ENCODE measurements at places on chromosomes 3 and 15.

GRCh38 chr3:176351408-176351807 lies 845.9 kb downstream of the TBL1XR1 start:
- DNase-seq = peak; percentile 42

- no peak for DNase-seq
Measured at GRCh38 chr3:71872256-71872655, 87.3 kb upstream of the PROK2 start.

GRCh38 chr15:34717729-34718128 lies 37.1 kb downstream of the GJD2 start:
- DNase-seq = no peak

DNA sequence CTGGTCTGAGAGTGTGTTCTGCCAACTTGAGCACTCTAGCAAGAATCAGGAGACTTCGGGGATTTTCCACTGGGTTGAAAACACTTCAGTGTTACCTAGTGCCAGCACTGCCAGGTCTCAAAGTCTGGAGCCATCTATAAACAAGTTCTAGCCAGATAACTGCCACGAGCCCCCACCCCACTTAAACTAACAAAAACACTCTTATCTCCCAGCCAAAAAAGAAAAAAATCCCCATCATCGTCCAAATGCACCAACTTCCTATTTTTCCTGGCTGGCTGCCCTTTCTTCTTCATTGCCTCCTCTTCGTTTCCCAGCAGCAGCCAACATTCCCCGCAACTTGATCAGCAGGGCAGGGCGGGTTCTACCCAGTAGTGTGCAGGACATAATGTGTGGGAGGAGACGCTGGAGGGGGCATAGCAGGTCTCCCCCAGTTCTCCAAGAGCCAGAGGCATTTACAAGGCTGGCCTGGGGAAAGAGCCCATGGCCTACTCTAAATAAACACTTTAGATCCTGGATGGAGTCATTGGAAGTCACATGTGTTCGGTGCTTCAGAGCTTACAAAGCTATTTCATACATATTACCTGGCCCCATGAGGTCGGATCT lies 29.5 kb downstream of the C2CD4B start:
- no peak for DNase-seq

- DNase-seq = no peak
Measured at GRCh38 chr15:78663703-78664102, 22.7 kb upstream of the CHRNB4 start.

- DNase-seq = no peak
Measured at GRCh38 chr3:86814918-86815655, 175.9 kb downstream of the VGLL3 start.

DNA sequence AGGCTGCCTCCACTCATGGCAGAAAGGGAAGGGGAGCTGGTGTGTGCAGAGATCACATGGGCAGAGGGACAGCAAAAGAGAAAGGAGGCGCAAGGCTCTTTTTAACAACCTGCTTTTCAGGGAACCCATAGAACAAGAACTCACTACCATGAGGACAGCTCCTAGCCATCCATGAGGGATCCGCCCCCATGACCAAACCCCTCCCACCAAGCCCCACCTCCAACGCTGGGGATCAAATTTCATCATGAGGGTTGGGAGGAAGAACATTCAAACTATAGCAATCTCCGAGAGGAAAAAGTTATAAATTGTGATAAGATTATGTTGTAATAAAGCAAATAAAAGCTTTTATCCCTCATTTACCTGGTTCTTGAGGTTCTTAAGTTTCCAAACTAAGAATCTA lies 84.7 kb upstream of the LMCD1 start:
- no peak for DNase-seq

- DNase-seq = no peak
Measured at GRCh38 chr15:48896869-48897814, 19.2 kb downstream of the EID1 start.

DNA sequence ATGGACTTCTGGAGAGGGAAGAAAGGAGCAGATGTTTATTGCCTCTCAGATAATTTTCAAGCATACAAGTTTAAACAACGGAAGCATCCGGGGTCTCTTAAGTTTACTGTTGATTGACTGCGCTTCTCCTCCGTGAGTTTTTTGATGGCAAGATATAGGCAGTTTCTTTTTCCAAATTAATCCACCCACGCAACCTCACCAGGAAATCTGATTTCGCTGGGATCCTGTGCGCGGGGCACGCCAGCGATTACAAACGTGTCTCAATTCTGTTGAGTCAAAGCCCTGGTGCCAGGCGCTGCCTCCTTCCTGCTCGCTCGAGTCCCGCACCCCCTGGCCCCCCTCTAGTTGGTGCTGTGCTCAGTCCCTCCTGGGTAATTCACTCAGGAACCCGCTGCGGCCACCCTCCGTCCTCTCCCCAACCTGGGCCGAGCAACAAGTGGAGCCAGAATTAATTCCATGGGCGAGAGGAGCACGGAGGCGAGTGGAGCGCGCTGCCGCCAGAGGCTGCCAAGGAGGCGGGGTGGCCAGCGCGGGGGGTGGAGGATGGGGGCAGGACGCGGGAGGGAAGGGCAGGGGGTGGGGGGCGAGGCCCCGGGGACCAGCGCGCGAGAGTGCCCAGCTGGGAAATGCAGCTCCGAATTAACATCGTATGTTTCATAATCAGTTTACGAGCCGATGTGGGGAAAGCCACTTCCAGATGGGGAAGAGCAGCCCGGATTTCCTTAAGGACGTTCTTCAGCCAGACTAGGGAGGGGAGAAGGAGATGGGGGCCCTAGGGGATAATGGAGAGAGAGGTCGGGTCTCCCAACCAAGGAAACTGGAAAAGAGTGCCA lies 6.0 kb downstream of the WNT5A start:
- DNase-seq = peak; percentile 82

DNA sequence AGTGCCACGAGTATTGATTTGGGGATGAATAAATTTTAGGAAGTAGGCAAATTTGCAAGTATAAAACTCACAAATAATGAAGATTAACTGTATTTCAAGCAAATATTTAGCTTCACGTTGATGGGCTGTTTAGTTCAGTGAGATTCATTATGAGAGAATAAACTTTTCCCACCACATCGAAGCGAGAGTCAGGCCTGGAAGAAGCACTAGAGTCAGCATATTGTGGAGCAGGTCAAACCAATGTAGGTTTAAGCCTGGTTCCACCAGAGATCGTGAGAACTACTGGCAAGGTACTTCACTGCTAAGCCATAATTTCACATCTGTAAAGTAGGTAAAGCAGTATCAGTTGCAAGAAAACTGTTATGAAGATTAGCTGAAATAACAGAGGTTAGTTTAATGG lies 22.3 kb downstream of the WDR49 start:
- DNase-seq = no peak

DNA sequence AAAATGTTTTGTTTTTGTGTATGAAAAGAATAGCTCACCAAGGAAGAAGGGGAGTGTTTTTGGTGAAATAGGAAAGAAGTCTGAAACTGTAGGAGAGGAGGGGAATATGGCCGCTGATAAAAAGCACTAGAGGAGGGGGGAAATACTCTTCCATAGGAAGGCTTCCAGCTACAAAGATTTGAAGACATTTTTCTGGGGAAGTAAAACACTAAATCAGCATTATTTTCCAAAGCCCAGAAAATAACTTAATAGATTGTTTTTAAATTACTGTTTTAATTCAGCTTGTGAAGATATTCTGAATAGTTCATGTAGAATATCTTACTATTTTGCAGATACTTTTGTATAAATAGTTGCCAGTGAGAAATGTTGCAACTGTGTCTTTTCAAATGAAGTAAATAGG lies 54.9 kb downstream of the CALML4 start:
- DNase-seq = no peak

DNA sequence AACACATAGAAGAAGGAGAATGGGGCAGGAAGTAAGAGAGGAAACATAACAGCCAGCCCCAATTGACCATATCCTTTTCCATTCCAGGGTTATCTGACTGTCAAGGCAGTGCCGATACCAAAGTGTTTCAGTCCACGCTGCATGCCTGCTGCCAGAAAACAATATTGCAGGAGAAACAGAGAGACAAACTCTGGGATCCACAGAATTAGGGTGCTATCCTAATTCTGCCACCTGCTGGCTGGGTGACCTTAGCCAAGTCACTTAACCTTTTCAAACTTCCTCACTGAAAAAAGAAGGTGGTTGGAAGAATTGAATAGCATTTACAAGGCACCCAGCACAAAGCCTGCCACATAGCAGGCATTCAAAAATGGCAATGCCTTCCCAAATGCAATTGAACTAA lies 32.0 kb downstream of the GLB1 start:
- DNase-seq = no peak

DNA sequence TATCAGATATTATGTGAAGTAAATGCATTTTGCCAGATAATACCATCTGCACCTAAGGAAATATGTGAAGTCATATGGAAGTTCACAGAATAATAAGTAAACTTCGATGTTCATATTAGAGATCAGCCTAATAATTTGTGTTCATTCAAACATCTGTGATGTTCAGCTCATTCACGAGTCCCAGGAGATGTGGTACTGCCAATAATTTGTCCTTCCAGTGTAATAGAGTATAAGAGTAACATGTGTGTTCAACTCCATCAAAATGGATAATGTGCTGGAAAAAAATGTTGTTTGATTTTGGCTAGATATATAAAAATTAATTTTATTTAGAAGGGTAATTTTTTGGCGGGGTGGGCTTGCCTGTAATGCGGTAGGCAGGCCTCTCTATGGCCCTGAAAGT lies 75.4 kb upstream of the ARL6 start:
- DNase-seq = no peak

- no peak for DNase-seq
Measured at GRCh38 chr15:89755701-89756100, 4.7 kb upstream of the MESP1 start.

- no peak for DNase-seq
Measured at GRCh38 chr3:185290266-185290665, 36.4 kb upstream of the EHHADH start.

DNA sequence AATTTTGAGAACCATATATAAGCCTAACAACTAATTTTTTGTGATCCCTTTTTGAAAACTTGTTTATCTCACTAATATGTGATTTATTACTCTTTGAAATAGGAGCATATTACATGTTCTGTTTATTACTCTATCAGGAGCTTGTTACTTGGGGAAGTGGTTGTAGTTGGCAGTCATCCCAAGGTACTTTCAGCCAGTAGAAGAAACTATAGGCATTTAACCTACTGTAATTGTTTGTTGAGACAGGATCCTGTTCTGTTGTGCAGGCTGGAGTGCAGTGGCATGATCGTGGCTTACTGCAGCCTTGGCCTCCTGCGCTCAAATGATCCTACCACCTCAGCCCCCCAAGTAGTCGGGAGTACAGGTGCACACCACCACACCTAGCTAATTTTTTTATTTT lies 195.6 kb downstream of the TCF12 start:
- no peak for DNase-seq

GRCh38 chr15:77455696-77456321 lies 35.1 kb downstream of the HMG20A start:
- DNase-seq = peak; percentile 57

DNA sequence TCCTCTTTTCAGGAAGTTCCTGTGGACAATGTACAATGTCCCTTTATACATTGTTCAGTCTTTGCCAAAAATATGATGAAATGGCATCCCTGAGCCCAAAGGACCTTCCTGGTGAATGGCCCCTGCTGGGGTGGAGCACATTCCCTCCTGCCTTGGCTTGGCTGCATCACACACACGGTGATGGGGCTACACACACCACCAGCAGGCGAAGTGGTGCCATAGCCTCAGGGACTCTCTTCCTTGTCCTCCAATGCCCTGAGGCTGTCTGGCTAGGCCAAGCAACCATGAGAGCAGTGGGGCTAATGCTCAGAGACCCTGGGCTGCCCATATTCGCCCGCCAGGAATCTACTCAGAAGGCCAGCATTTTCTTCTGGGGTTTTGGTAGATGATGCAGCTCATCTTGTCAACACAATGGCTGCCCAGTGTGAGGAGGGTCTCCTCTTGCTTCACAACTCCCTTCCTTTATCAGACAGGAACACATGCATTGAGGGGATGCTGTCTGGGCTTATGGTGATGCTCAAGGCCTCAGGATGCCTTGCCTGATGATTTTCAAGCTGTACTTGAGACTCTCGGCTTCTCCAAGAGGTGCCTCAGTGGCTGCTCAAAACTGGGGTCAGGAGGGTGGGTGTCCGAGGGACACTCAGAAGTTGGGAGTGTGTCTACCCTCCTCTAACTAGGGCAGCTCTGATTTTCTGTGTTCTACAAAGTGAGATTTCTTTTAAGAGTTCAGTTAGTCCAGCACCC lies 40.9 kb upstream of the EPHB1 start:
- DNase-seq = no peak

DNA sequence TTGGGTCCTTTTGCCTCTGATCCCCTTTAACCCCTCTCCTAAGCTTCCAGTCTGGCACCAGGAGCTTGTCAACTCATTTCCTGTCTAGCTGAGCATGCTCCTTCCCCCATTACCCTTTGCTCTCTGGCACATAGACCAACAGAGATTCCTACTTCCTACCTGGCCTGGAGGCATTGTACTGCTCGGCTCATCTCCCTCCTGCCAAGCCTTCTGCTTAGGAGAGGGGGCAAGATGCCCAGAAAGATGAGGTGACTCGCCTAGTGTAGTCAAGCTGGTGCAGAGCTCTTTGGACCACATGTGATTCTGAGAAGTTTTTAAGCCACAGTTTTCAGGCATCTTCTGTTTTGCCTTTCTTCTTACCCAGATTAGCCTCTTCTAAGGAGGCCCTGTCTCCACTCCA lies 95.4 kb downstream of the ZNF621 start:
- no peak for DNase-seq

- no peak for DNase-seq
Measured at GRCh38 chr3:172364374-172365027, 83.8 kb downstream of the GHSR start.

DNA sequence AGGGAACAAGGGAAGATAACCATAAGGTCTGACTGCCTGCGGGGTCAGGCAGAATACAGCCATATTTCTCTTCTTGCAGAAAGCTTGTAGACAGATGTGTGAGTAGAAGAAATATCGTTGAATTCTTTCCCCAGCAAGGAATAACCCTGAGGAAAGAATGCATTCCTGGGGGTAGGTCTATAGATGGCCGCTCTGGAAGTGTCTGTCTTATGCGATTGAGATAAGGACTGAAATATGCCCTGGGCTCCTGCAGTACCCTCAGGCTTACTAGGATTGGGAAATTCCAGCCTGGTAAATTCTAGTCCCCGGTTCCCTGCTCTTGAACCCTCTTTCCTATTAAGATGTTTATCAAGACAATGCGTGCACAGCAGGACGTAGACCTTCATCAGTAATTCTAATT lies 15.8 kb upstream of the SST start:
- DNase-seq = no peak

DNA sequence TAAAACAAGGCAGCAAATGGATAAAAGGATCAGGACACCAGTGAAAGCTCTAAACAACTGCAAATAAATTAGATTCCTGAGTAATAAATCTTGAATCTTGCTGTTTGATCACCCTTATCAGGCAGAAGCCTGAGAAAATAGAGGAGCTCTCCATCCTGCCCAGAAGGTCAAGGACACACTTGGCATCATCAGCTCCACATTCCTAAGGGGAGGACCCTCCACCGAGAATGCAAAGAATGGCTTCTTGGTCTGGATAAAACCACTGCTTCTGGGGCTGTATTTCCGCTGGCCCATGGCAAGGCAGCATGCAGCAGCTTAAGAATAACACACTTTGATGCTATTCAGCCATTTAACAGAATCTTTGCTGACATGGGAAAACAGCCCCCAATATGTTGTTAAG lies 108.9 kb upstream of the TSC22D2 start:
- DNase-seq = no peak

GRCh38 chr3:114351123-114351821 lies 57.4 kb downstream of the TIGIT start:
- no peak for DNase-seq
